ENCODE measurements at places on chromosomes 12 and 14.

DNA sequence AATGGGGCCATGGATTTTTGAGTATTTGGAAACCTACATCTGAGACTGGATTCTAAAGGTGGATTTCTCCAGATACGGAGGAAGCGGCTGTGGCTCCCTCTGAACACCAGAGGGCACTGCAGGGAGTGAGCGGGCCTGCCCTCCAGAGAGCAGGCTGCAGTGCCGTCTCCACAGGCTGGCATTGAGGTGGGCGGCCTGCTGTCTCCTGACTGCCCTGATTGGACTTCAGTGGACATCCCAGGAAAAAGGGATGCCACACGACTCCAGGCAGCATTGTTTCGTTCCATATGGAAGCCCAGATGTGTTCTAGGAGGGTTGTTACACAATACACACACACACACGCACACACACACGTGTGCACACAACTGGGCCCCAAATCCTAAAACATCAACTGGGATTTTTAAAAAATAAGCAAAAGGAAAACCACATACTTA lies 20.9 kb upstream of the ANO2 start:
- no peak overlapping the region for H3K4me3 ChIP-seq
- no peak overlapping the region for H3K27ac ChIP-seq
- DNase-seq: no peak
- peaks cover 17% of the 10 kb centered on the region for H3K27me3 ChIP-seq
- no peaks in the 10 kb centered on the region for H3K36me3 ChIP-seq
- H3K4me1 ChIP-seq: no peaks in the 10 kb centered on the region

- H3K4me1 ChIP-seq: no peaks in the 10 kb centered on the region
- no peak for DNase-seq
- H3K27ac ChIP-seq: no peak overlapping the region
- H3K4me3 ChIP-seq: no peak overlapping the region
- H3K27me3 ChIP-seq: peaks cover 15% of the 10 kb centered on the region
These were observed 180.0 kb upstream of the PRMT8 start for GRCh38 chr12:3311027-3311402.

- no peak overlapping the region for H3K4me3 ChIP-seq
- no peak for DNase-seq
- H3K27me3 ChIP-seq: peaks cover 10% of the 10 kb centered on the region
- no peaks in the 10 kb centered on the region for H3K36me3 ChIP-seq
- no peaks in the 10 kb centered on the region for H3K4me1 ChIP-seq
- H3K27ac ChIP-seq: no peak overlapping the region
These were observed 2.5 kb downstream of the MYH7 start for GRCh38 chr14:23432946-23433345.

GRCh38 chr14:101405171-101405883 lies 156.0 kb upstream of the DIO3 start:
- H3K36me3 ChIP-seq: no peaks in the 10 kb centered on the region
- H3K4me1 ChIP-seq: peaks cover 10% of the 10 kb centered on the region
- DNase-seq: no peak
- H3K4me3 ChIP-seq: no peak overlapping the region

GRCh38 chr14:104394409-104394851 lies 185.1 kb upstream of the C14orf180 start:
- peak overlapping the region; percentile 78 for H3K4me3 ChIP-seq
- peak overlapping the region; percentile 97 for H3K27ac ChIP-seq
- no peaks in the 10 kb centered on the region for H3K27me3 ChIP-seq
- H3K4me1 ChIP-seq: peaks cover 81% of the 10 kb centered on the region
- peaks cover 2% of the 10 kb centered on the region for H3K36me3 ChIP-seq
